NCI-H748 treated with DMSO at 0.1 percent for 48 hours (cell line): ENCODE measurements at places on chromosomes 16 and 17.

DNA sequence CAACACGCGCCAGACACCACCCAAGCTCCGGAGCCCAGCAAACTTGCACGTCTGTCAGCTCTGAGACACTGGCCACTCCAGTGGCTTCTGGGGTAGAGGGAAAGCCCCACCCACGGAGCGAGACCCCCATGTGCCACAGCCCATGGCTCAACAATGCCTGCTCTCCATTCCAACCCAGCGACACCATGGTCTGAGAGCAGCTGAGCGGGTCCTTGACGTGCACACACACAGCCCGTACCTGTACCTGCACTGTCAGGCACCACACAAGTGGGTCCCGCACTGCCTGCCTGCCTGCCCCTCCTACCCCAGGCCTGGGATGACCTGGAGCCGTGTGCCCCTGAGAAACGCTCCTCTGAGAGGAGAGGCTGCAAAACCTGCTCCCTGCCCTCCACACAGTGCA, 77.0 kb downstream of the ZNF778 start:
- DNase-seq = no peak

DNA sequence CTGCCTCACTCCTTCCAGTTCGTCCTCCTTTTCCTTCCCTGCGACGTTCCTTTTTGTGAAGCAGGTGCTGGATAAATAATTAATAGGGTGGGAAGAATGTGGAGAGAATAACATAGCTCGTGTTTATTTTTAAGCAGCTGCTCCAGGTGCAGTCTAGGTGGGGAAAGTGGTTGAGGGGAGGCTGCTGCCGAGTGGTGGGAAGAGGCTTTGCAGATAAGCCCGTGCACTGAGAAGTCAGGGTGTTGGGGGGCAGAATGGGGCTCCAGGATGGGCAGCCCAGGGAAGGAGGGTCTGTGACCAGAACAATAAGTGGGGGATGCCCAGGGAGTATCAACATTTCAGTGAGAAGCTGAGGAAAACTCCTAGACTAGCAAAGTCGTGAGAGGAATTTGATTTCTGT, 300.5 kb downstream of the CPPED1 start:
- peak; percentile 58 for DNase-seq

- peak; percentile 33 for DNase-seq
Measured at GRCh38 chr16:12455287-12455798, 348.3 kb downstream of the CPPED1 start.

GRCh38 chr17:17913695-17914332, 58.4 kb downstream of the TOM1L2 start:
- DNase-seq = peak; percentile 66

- DNase-seq = no peak
Measured at GRCh38 chr16:76956394-76956793, 234.6 kb upstream of the MON1B start.

DNA sequence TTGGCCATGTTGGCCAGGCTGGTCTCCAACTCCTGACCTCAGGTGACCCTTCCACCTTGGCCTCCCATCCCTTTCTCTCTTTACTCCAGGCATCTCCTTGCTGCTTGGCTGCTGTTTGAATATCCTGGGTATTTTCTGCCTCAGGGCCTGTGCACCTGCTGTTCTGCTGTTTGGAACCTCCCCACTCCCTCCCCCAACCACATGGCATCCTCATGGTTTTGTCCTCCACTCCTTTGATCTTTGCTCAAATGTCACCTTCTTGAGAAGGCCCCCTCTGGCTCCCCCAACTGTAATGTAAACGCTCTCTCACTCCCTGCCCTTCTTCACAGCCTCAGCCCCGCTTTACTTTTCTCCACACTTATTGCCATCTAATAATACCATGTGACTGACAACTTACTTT, 152.0 kb downstream of the GSG1L start:
- no peak for DNase-seq

GRCh38 chr16:2962334-2963073, 1.6 kb upstream of the KREMEN2 start:
- DNase-seq = no peak

- no peak for DNase-seq
Measured at GRCh38 chr17:66947311-66947710, 17.2 kb upstream of the CACNG4 start.

GRCh38 chr17:47808036-47808829, 13.4 kb downstream of the OSBPL7 start:
- no peak for DNase-seq

DNA sequence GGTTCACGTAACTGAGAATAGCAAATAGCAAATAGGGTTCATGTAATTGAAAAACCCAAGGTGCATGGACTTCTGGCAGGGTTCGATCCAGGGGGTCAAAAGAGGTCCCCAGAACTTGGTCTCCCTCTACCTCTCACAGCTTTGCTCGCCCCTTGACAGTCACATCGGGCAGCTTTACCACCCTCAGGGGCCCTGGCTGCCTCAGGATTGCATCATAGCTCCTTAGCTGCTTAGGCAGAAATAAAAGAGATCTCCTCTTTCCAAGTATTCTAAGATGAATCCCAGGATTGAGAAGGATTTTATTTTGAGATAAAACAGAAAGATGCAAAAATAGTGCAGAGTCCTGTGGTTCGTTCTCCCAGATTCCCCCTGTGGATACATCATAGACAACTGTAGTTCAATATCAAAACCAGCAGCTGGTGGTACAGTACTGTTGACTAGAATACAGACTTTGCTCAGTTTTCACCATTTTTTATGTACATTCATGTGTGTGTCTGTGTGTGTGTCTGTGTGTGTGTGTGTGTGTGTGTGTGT, 12.8 kb downstream of the ADGRG3 start:
- DNase-seq = no peak

- DNase-seq = no peak
Measured at GRCh38 chr17:43536236-43536992, 9.7 kb downstream of the ETV4 start.

- peak; percentile 52 for DNase-seq
Measured at GRCh38 chr17:67475161-67475937, 98.3 kb downstream of the PITPNC1 start.

GRCh38 chr17:61118871-61119270, 280.8 kb upstream of the TBX2 start:
- no peak for DNase-seq

DNA sequence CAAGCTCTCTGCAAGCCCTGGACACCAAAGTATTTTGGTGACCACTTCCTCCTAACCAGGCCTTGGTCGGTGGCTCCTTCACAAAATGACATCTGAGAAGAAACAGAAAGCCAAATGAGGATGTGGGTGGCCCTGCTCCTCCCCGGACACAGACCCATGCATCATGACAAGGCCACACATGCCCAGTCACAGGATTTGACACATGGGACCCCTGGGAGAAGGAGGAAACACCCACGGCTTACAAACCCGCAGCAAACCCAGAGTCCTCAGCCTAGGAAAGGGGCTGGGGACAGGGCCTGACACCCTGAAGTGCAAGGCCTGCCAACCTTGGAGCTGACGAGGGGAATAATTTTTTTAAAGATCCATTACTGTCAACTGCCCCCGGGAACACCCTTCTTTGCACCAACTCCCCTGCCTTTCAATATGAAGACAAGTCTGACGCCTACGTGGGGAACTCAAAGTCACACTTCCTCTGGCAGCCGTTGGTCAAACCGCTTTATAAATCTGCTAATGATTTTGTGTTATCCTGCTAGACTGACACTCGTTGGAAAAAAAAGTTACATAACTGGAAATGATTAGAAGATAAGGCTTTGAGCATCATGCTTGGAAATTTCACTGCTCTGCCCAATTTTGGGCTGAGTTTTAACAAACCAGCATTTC, 41.3 kb downstream of the GAS7 start:
- no peak for DNase-seq

- DNase-seq = no peak
Measured at GRCh38 chr16:61540216-61540615, 496.0 kb downstream of the CDH8 start.

- no peak for DNase-seq
Measured at GRCh38 chr16:3797904-3798811, 80.8 kb upstream of the TRAP1 start.

DNA sequence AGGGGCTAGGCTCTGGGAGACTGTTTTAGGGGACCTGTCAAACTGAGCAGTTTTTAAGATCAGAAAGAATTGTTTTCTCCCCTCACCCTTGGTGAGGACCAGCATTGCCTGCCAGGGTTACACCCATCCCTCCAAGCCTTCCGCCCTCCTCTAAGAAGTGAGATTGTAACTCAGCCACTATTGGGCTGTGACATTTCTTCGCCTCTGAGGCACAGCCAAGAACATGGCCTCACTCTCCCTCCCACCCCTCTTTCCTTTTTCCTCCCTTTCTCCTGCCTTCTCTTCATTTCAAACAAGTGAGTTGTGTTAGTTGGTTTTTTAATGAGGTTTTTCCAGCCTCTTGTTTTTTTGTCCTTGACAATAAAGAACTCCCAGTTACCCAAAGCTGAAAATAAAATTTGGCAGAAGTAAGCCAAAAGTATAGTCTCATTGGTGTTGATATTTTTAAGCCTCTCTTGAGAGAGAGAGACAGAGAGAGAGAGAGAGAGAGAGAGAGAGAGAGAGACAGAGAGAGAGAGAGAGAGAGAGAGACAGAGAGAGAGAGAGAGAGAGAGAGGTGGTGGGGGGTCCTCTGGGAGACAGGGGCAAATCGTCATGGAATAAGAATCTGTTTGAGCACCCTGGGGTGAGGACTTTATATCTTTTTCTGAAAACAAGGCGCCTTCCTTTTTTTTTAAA, 77.2 kb upstream of the TBX2 start:
- DNase-seq = no peak

GRCh38 chr17:66727634-66728570, 107.0 kb upstream of the CACNG5 start:
- DNase-seq = peak; percentile 76

- DNase-seq = no peak
Measured at GRCh38 chr17:80766290-80766855, 221.7 kb downstream of the RPTOR start.
